AG10803 (cell line): ENCODE measurements at places on chromosomes 2 and 18.

DNA sequence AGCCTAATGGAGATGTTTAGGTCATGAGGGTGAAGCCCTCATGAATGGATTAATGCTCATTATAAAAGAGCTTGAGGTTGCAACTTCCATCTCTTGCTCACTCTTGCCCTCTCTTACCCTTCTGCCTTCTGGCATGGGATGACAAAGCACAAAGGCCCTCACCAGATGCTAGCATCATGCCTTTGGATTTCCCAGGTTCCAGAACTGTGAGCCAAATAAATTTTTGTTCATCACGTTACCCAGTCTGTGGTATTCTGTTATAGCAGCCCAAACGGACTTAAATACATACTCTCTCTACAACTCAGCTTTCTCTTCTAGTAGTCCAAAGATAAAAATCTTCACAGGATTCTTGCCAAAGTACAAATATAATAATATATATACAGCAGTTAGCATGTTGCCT lies 75.8 kb downstream of the LNPK start:
- DNase-seq: peak; percentile 82

GRCh38 chr2:181575650-181576025 lies 81.3 kb downstream of the CERKL start:
- DNase-seq: no peak

GRCh38 chr2:108889907-108890306 lies 99.1 kb downstream of the EDAR start:
- no peak for DNase-seq

DNA sequence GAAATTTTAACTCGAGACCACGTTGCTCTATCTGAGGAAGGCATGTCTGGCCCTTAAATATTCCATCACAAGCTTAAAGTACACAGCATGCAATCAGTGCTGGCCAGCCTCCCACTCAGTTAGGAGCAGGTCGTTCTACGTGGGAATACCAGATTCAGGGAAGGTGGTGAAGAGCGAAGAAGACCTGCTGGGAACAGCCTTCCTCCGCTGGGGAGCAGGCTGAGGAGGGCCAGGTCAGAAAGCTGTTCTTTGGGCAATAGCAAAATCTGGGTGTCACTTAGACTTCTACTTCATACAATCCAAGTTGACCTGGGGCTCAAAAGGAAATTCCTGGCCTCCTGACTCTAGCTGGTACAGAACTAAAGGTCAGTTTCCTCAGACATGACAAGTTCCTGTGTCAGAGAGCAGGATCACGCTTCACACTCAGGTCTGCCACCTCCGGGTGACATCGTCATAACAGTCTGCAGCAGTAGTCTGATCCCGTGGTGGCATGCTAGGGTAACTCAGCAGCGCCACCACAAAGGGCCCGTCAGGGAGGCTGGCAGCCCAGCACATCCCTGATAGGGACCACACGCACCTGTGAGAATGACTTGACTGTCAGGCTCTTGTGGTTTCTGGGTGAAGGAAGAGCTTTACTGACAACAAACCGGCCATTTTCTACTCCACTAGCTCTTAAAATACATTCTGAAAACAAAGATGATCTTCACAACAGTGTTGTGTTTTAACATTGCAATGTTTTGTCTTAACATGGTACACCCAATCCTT lies 35.2 kb upstream of the NAPG start:
- DNase-seq: no peak

GRCh38 chr2:156430980-156431358 lies 5.2 kb upstream of the GPD2 start:
- peak; percentile 63 for DNase-seq

DNA sequence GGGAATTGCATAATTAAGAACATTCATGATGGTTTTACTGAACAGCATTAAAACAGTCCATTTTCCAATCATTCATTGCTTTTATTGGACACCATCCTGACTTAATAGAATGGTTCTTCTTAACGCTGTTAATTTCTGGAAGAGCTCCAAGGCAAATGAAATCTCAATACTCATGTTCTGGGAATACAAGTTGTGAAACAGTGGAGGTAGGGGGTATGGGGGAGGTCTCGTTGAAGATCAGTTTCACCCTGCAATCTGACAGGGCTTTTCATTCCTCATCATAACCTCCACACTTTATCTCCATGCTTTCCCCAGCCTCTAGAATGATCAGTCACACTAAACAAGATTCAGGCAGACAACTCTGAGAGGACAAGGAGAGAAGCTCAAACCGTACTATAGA lies 113.6 kb downstream of the ETAA1 start:
- peak; percentile 18 for DNase-seq

DNA sequence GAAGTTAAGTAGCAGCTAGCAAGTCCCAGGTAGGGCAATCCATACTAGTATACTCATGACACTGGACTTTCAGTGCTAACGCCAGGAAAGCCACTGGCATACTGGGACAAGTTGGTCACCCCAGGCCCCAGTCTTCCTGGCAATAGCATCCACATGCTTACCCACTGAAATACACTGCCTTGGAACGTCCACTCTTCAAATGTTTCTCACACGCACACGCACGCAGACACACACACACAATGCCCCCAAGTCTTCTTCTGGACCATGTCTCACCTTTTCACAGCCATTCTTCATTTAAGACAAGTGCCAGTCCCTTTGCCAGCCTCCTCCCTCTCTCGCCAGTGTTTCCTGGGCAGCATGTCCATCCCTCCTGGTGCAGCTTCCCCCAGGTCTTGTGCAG lies 8.7 kb upstream of the TEX261 start:
- no peak for DNase-seq

- no peak for DNase-seq
Observed at GRCh38 chr2:238890618-238891456, 43.0 kb downstream of the TWIST2 start.

DNA sequence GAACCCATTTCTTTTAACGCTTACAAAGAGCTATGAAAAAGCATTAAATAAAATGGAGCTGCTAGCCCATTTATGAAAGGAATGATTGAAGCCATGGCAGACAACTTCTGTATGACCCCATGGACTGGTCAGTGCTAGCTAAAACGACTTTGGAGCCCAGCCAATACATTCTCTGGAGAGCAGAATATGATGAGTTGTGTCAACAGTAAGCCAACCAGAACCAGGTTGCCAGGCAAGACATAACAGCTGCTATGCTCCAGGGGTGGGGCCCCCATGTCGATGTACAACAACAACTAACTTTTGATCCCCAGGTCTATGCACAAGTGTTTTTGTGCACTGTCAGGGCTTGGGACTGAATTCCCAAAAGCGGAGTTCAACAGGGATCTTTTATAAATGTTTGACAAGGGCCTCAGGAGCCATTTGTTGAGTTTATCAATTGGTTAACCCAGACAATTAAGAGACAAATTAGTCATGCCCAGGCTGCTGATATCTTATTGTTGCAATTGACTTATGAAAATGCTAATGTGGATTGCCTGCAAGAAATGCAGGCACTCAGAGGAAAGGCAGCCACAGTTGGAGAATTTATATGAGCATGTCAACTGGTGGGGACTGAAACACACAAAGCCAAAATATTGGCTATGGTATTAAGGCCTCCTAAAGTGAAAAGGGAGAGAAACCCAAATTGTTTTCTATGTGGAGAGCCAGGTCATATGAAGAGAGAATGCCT lies 64.6 kb upstream of the MYO3B start:
- no peak for DNase-seq

- no peak for DNase-seq
Observed at GRCh38 chr18:3554091-3554601, 104.2 kb downstream of the TGIF1 start.

- DNase-seq: no peak
Observed at GRCh38 chr2:6957910-6958615, 40.9 kb downstream of the RNF144A start.

DNA sequence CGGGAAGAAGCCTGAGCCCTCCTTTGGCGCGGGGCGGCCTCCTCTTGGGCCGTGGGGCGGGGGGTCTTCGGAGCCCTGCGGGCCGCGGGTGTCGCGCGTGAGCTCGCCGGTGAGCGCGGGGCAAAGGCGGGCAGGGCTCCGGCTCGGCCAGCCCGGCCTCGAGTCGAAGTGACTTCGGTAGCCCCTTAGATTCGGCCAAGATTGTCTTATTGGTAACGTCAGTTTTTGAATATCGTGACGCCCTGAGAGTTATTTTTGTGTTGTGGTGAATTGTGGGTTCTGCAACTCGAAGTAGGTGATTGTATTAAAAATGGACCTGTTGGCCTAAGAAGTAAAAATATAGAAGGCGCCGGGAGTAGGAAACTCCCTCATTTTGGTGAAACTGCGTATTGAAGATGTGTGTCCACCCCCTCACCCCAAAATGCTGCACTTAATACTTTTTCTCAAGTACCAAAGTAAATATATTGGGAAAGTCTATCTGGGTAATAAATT lies 669 bp downstream of the MARCHF7 start:
- DNase-seq: peak; percentile 21

- DNase-seq: no peak
Observed at GRCh38 chr18:43846299-43846698, 569.0 kb upstream of the SYT4 start.
